ENCODE measurements at places on chromosomes 11 and 22.
A peak's percentile ranks its signal among the peaks of the same experiment; 100 is the strongest.

GRCh38 chr11:106088896-106089295 lies 11.4 kb downstream of the AASDHPPT start:
- no peak for DNase-seq

DNA sequence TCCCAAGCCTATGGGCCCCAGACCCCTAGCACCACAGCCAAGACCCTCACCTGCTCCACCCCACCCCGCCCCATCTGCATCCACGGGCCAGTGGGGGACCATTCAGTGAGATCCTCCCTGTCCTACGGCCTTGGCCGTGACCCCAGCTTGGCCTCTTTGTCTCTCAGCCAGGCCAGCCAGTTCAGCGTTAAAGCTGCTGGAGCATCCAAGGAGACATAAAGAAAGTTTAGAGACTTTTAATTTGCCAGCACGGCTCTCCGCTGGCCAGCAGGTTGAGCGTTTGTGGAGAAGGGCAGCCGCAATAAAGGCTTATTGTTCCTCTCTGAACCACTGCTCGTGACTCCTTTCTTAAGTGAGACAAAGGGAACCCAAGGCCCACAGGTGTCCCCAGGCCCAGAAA lies 49.3 kb upstream of the LMO1 start:
- DNase-seq: no peak

- DNase-seq: no peak
Observed at GRCh38 chr22:24030186-24030702, 19.1 kb downstream of the CABIN1 start.

GRCh38 chr22:29116397-29117123 lies 43.7 kb downstream of the KREMEN1 start:
- DNase-seq: no peak

DNA sequence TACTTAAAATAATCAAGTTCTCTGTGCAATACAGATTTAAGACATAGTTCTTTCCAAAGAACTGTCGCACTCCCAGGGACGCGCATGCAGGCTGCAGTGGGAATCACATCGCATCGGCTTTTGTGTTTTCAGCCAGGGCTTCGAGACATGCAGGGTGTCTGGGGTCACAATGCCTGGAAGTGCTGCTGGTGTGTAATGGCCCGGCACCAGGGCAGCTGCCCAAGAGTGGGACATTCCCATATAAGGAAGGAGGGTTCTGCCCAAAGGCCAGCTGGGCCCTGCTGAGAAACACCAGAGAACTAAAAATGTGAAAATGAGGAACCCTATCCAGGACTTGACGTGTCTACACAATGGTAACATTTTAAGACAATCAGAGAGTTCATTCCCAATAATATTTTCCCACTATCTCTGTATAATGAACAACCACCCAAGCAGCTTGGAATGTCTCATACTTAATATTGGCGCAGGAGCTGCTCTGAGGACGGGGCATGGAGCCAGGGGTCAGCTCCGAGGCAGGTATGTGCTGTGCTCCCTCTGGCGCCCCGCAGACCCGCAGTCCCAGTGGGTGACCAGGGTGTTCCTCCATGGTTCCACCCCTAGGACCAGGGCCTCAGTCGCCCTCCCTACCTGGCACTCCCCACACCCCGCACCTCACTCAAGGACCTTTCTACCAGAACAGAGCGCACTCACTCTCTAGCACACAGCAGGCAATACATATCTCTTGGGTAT lies 11.3 kb downstream of the MCAT start:
- DNase-seq: no peak

DNA sequence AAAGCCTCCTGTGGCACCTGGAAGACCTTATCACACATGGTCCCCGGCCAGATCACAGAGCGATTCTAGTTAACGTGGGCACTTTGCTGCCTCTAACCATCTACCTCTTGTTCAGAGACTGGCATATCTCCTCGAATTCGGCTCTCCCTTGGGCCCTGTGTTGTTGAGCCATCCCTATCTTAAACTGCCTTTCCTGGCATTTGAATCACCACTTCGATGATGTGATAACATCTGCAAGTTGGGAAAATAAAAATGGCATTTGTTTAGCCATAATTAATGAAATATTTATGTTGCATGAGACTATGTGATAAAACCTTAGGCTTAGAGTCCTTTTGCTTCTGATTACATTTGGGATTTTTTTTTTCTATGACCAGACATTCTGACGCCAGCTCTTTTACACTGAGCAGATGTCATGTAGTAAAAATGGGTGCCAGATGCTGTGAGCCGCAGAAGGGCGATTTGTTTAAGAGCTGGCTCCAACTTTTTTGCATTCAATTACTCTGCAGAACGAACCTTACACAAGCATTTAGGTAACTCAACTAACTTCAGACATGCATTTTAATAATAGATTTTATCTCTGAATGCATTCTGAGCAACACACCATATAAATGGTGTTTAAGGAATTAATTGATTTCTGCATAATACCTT lies 58.5 kb upstream of the PARVA start:
- DNase-seq: peak; percentile 90

DNA sequence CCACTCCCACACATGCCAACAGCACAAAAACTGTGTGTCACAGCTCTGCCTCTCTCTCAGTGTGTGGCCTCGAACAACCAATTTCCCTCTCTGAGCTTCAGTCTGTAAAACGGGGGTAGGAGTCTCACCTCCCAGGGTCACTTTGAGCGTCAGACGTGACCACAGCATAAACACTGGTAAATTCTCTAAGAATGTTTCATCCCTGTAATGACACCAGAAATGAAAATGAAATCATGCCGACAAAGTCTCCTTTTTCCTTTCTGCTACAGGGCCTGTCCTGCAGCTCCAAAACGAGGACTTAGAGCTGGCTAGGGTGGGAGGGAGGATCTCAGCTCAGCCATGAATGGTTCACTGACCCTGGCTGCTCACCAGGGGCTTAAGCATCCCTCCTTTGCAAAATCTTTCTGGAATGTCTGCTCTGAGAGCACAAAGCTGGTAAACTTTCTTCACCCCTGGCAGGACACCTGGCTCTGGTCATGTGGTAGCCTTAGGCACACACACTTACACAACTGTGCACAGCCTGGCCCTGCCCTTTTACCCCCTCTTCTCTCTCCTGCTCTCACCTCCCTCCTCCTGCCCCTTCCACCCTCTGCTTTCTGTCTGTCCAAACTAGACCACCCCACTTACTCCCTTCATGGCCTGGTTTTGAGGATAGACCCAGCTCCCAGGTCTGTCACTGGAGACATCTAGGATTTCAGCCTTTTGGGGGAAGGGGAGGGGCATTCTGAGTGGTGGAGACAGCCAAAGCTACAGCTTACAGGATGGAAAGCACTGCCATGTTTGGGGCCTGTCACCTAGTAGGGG lies 12.3 kb upstream of the TSKU start:
- DNase-seq: no peak

DNA sequence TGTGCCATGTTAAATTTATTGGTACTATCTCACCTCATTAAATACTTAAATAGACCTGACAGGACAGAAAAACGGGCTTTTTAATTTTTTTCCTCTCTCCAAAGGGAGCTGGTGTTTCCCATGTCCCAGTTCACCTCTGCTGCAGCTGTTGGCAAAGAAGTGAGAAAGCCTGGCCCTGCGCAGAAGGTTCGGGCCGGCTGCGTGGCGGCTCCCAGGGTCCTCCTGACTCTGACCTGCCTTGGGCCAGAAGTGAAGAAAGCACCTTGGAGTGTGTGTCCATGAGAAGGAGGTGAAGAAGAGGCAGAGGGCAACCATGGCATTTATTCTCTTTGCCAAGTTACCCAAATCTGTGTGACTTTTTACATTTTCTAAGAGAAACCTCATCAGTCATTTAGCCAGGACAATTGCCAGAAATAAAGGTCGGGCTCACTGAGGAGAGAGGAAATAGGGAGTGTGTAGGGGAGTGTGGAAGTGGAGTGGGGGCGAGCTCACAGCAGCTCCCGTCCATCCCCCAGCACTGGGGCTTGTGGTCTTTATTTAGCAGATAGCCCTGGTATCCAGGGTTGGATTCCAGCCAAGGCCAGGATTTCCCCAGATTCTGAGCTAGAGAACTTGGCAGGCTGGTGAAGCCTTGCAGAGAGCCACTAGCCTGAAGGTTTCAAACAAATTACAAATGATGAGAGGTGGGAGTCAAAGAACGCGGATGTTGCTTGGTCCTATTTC lies 102.4 kb upstream of the CADM1 start:
- DNase-seq: no peak

DNA sequence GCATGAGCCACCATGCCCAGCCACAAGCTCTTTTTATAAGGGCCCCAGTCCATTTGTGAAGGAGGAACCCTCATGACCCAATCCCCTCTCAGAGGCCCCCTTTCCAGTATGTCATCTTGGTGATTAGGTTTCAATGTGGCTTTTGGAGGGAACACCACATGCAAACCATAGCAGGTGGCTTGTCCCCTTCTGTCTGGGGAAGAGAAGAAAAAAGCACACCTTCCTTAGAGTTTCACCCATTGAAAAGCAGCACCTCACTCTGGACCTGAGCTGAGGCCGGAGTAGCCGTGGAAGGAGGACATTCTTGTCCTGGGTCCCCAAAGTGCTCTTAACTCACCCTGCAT lies 25.4 kb downstream of the NEAT1 start:
- no peak for DNase-seq

- no peak for DNase-seq
Observed at GRCh38 chr11:64724863-64725532, 2.0 kb upstream of the NRXN2 start.

GRCh38 chr11:116879800-116880625 lies 42.6 kb upstream of the APOA1 start:
- peak; percentile 85 for DNase-seq

- DNase-seq: no peak
Observed at GRCh38 chr11:20048246-20048645, 112.0 kb downstream of the DBX1 start.

DNA sequence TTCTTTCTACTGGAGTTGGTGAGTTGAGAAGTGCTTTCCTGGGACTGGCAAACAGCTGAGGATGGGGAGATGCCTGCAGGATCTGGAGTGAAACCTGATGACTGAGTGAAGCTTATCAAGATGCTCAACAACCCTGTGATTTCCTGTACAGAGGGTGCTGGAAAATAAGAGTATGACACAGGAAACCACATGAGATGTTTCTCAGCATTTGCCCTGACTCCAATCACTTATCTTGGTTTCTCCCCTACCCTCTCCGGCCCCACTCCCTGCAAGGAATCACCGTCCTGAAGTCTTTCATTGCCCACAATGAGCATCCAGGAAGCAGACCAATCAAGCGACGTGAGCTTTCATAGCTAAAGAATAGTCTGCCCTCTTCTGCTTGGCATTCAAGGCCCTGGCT lies at the start of gene MRGPRX2:
MRGPRX2 (minus strand) TSS at position 89 of the 400 bp plus-strand sequence. CDS start 4,315 bp downstream, outside the sequence.
- DNase-seq: no peak
